ENCODE measurements at places on chromosomes 12 and 14.

- no peak for DNase-seq
Measured at GRCh38 chr14:64159588-64159987, 134.6 kb downstream of the ESR2 start.

DNA sequence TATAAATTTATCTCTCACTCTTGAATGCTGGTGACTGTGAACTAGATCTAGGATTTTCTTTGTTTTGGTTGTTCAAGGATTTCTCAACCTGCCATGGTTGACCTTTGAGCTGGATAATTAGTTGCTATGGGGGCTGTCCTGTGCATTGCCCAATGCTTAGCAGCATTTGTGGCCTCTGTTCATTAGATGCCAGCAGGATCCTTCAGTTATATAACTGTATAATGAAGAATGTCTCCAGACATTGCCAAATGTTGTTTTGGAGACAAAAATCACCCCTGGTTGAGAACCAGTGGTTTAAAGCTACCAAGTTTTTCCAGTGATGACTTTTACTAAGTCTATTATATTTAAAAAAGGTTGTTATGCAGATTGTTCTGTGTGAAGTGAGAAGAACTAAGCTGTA lies 147.9 kb upstream of the STXBP6 start:
- DNase-seq, result no peak

GRCh38 chr12:26149968-26150500 lies 25.2 kb upstream of the BHLHE41 start:
- no peak for DNase-seq

DNA sequence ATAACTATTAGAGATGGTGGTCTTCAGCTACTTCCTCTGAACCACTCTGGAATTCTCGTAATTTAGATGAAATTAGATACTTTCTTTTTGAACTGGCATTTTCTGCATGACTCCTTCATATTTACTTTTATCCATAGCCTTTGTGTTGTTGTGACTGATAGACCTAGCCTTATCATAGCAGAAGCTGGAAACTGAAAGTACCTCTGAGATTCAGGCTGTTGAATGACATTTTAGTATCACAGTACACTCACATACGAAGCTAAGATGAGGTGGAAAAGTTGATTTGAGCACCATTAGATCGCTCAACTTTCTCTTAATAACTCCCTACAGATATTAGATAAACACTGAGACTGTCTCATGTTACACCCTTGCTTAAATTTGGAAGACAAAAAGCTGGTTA lies 525.1 kb upstream of the FBXO33 start:
- DNase-seq, result no peak

GRCh38 chr12:116597886-116598285 lies 38.7 kb downstream of the MAP1LC3B2 start:
- no peak for DNase-seq

DNA sequence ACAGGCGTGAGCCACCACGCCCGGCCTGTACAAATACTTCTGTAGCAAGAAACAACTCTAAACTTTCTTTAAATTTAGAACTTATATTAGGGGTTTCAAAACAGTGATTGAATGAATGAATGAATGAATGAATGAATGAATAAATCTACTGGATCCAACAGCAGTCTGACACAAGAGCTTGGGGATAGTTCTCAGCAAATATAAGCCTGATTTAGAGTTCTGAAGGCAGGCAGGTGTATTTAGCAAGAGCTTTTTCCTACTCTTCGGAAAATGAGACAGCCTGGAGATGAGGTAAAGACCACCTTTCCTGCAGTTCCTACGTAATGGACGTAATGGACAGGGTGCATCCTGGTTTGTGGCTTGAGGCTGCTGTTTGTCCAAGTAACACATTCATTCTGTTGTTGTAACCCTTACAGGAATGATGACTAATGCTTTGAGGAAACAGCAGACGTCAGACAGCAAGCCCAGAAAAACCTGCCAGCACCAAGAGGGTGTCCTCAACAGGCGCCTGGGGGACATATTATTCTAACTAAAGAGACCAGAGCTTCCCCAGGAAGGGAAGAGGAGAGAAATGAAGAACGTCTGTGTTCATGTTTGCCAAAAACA lies 277.4 kb upstream of the SOX5 start:
- DNase-seq, result no peak
